NCI-H1417 treated with DMSO at 0.1 percent for 48 hours (cell line): ENCODE measurements at places on chromosomes 6 and 20.

GRCh38 chr20:55151171-55151570 lies 675.8 kb downstream of the DOK5 start:
- DNase-seq: no peak

- DNase-seq: no peak
These were observed 4.3 kb upstream of the LTA start for GRCh38 chr6:31567531-31568370.

DNA sequence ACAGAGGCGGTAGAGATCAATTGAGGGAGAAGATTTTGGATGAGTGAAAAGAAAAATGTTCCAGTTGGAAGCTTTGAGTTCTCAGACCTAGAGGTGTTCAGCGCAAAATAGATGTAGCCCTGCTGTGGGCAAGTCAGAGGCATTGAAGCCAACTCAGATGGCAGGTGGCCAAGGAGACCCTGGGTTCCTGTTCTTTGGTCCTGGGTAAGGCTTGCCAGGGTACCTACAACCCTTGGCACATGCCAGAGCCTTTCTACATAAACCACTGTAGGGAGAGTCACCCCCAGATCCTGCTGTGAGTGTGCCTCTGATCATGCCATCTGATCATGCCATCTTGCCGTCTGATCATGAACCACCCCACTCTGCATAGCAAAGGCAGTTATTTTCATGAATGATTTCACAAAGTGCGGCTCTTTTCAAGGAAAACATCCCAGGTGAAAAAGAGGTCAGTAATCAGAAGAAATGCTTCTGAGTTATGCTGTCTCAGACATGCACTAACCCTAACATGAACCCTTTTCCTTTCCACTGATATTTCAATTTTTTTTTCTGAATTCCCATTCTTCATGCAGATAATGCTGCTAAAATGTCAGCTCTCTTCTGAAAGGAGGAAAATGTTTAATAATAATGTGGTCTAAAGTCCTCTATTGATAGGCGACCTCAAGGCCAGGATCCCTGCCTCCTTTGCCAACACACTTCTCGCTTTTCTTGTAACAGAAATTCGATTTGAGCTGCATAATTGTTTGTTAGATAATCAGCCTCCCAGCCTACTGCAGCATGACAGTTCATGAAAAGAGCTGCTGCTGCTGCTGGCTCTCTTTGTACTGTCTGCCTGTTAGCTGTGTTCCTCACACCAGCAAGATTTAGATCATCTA lies 153.6 kb downstream of the MTHFD1L start:
- DNase-seq: no peak

- no peak for DNase-seq
These were observed 220.3 kb upstream of the LAMP5 start for GRCh38 chr20:9294041-9294440.

GRCh38 chr6:13357551-13358075 lies 29.3 kb upstream of the TBC1D7 start:
- no peak for DNase-seq

DNA sequence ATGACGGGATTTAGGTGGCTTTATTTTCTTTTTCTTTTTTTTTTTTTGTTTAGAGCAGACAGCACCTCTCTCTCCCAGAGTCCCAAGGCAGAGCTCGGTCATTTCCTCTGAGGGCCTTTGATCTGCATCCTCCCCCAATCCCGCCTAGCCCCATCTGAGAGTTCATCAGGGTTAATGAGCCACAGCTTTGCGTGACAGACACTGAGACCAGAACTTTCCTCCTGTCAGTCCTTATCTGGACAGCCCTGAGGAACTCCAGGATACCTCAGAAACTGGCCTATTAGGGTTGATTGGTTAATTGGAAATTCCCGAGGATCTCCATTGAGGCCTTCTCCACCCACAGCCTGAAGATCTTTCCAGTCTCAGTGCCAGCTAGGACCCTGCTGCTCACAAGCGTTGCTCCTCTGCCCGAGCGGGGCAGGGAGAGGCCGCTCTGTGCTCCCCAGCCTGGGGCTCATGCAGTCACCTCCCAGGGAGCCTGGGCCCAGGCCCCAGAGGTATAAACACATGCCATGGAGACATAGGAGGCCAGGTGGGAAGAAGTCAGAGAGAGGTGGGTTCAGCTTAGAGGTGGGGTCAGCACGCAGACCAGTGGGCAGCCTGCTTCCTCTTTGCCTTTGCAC lies 1.4 kb upstream of the LRRN4 start:
- DNase-seq: no peak

DNA sequence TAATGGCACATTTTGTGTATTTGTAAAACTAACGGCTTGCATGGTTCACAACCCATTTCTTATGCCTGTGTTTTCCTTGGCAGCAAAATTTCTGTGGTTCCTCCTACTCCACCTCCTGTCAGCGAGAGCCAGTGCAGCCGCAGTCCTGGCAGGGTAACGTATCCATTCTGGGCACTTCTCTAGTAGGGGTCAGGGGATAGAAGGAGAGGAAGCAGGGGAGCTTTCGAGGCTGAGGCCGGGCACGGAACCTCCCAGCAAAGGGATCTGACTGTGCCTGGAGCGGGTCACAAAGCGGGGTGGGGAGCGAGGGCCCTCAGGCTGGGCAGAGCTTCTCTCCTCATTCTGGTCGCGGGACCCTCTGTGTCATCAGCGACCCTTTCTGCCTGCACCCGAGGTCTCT lies 58.4 kb downstream of the SYTL3 start:
- no peak for DNase-seq

DNA sequence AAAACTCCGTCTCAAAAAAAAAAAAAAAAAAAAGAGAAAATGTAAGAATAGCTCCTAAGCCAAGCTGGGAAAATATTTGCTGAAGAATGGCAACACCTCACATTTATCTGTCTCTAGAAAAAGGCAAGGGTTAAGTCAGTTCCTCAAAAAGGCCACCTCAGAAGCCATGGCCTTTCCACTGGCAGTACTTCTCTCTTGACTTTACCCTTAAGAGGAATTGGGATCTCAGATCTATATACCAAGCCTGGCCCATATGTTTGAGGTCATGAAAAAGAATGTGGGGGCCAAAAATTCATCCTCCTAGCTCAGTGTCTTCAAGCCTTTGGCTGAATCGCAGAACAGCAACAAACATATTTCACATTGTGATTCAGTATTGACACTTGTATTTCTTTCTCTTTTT lies 10.9 kb upstream of the NCOA3 start:
- no peak for DNase-seq

GRCh38 chr6:167755461-167755860 lies 71.2 kb upstream of the AFDN start:
- DNase-seq: no peak

GRCh38 chr6:151390851-151391470 lies 398 bp downstream of the ZBTB2 start:
- DNase-seq: no peak

GRCh38 chr20:5910186-5910585 lies 40.1 kb downstream of the TRMT6 start:
- no peak for DNase-seq

DNA sequence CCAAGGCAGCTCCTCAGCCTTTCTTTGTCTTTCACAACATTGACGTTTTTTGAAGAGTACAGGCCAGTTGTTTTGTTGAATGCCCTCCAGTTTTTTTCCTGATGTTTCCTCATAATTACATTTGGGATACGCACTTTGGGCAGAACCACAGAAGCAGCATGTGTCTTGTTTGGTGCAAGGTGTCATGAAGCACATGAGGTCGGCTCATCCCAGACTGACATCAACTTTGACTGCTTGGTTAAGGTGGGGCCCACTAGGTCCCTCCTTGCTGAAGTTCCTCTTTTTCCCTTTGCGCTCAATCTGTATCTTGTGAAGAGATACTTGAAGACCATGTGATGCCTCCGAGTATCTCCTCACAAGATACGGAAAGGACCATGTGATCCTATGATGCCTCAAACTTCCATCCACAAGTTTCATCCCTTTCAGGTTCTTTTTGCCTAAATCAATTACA lies 10.5 kb downstream of the SNAI1 start:
- DNase-seq: no peak
